T-cell (primary cell): ENCODE measurements at places on chromosomes 13 and 19. TPM values are rescaled to one million over a fixed set of nuclear protein-coding genes. Genes with fewer than 3 reads are reported as not detected.
A peak's percentile ranks its signal among the peaks of the same experiment; 100 is the strongest.

The PNMA8A gene
- 0.15 TPM for total RNA-seq

The SHC2 gene
- total RNA-seq, result 0.66 TPM

The ZIK1 gene
- 10.6 TPM for total RNA-seq

The LINGO3 gene
- total RNA-seq, result 0.56 TPM

The CYP4F11 gene
- total RNA-seq, result not detected

The LYPD3 gene
- 4.6 TPM for total RNA-seq

DNA sequence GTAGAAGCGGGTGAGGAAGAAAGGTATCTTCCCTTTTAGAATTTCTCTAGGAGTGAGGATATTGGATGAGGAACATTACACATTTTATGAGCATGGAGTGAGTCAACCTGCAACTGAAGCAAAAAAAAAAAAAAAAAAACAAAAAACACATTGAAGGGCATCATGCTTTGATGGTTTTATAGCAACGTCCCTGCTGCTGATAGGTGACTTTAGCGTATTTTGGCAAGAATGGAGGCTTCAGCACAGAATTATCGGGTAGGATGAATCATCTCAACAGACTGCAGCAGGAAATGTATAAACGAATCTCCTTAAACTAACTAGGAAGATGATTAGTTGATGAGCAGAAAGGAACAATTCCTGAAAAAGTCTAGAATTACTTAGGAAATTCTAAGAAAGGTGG, 1359.6 kb upstream of the ATXN8OS start:
- no peak overlapping the region for H3K4me3 ChIP-seq
- H3K27ac ChIP-seq, result no peak overlapping the region
- no peak for DNase-seq
- H3K27me3 ChIP-seq, result no peaks in the 10 kb centered on the region
- H3K4me1 ChIP-seq, result no peaks in the 10 kb centered on the region
- no peaks in the 10 kb centered on the region for H3K36me3 ChIP-seq

DNA sequence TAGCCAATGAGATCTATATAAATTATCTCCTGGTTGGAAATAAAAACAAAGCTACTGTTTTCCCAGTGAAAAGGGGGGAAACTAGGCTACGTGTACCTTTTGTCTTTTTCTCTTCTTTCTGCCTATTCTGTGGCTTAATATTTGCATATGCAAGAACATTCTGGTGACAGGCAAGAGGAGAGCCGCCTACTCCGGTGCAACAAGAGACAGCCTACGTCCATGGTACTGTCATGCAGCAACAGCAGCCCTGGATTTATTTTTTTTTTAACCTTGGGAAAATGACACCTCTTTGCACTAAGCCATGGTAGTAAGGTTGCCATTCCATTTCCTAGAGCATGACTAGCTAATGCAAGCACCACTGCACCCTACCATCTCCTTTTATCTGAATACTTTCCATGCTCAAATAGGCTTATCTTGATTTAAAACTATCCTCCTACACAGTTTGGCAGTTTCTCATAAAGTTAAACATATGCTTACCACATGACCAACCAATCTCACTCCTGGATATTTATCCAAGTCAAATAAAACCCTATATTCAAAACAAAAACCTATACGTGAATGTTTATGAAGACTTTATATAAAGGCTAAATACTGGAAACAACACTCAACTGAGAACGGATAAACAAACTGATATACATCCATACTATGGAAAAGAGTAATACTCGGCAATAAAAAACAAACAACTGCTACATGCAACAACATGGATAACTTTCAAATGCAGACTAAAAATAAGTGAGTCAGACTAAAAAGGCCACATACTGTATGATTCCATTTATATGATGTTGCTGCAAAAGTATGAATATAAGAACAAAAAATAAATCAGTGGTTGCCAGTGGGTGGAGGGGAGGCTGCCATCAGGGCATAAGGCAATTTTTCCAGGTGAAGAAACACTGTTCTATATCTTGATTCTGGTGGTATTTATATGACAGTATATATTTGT, 17.3 kb downstream of the NUFIP1 start:
- DNase-seq, result no peak
- H3K4me1 ChIP-seq, result no peaks in the 10 kb centered on the region
- H3K36me3 ChIP-seq, result peaks cover 19% of the 10 kb centered on the region

- no peak overlapping the region for H3K4me3 ChIP-seq
- no peaks in the 10 kb centered on the region for H3K4me1 ChIP-seq
- H3K36me3 ChIP-seq, result no peaks in the 10 kb centered on the region
These were observed 9.7 kb upstream of the DPRX start for GRCh38 chr19:53621885-53622740.

GRCh38 chr13:96796091-96796633, 198.1 kb downstream of the OXGR1 start:
- H3K4me3 ChIP-seq, result no peak overlapping the region
- no peaks in the 10 kb centered on the region for H3K36me3 ChIP-seq
- no peaks in the 10 kb centered on the region for H3K27me3 ChIP-seq
- no peak for DNase-seq

- DNase-seq, result no peak
- no peaks in the 10 kb centered on the region for H3K27me3 ChIP-seq
- peaks cover 7% of the 10 kb centered on the region for H3K4me1 ChIP-seq
- no peak overlapping the region for H3K4me3 ChIP-seq
- no peak overlapping the region for H3K27ac ChIP-seq
- no peaks in the 10 kb centered on the region for H3K36me3 ChIP-seq
These were observed 4.9 kb upstream of the SNRNP70 start for GRCh38 chr19:49080392-49080791.

DNA sequence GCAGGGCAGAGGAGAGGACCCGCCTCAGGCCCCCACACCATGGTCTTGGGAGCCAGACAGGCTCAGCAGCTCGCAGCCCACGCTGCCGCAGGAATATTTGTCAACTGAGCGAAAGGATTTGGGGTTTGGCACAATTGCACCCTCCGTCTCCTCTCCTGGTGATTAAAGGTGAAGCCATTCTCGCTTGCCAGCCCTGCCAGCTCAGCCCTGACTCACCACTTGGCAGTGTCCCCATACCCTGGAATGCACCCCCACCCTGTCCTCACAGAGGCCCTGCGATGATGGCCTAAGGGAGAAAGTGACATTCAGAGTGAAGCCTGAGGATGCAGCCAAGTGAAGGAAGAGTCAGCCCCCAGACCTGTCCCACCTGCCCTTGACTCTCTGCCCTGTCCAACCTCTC, 18.8 kb downstream of the CYTH2 start:
- no peaks in the 10 kb centered on the region for H3K27me3 ChIP-seq
- H3K36me3 ChIP-seq, result no peaks in the 10 kb centered on the region
- no peak overlapping the region for H3K27ac ChIP-seq
- DNase-seq, result no peak
- no peak overlapping the region for H3K4me3 ChIP-seq

GRCh38 chr13:80755910-80756309, 415.0 kb upstream of the SPRY2 start:
- DNase-seq, result no peak
- no peak overlapping the region for H3K27ac ChIP-seq
- H3K4me3 ChIP-seq, result no peak overlapping the region
- H3K4me1 ChIP-seq, result no peaks in the 10 kb centered on the region
- no peaks in the 10 kb centered on the region for H3K36me3 ChIP-seq

DNA sequence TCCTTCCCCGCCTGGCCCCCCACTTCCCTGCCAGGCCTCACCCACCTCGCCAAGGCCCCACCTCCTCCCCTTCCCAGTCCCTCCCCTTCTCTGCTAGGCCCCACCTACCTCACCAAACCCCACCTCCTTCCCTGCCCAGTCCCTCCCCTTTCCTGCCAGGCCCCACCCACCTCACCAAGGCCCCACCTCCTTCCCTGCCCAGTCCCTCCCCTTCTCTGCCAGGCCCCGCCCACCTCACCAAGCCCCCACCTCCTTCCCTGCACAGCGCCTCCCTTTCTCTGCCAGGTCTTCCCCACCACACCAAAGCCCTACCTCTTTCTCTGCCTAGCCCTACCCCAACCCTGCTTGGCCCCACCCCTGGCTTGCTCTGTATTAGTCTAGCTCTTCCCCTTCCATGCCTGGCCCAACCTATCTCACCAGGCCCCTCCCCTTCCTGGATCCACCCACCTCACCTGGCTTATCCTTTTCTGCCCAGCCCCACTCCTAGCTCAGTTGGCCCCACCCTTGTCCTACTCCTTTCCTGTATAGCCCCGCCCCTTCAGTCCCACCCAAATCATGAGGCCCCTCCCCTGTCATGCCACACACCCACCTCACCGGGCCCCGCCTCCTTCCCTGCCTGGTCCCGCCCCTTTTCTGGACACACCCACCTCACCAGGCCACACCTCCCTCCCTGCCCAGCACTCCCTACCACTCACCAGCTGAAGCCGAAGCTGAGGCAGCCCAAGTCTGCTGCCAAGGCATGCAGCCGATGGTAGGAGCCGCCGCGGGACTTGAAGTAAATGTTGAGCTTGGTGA, 16.2 kb downstream of the CERS1 start:
- no peaks in the 10 kb centered on the region for H3K27me3 ChIP-seq
- no peak overlapping the region for H3K4me3 ChIP-seq
- no peak overlapping the region for H3K27ac ChIP-seq
- H3K36me3 ChIP-seq, result no peaks in the 10 kb centered on the region
- peak; percentile 14 for DNase-seq

- H3K36me3 ChIP-seq, result no peaks in the 10 kb centered on the region
- no peaks in the 10 kb centered on the region for H3K4me1 ChIP-seq
- H3K4me3 ChIP-seq, result no peak overlapping the region
These were observed 58.8 kb downstream of the SLC10A2 start for GRCh38 chr13:103007427-103007762.

- H3K27me3 ChIP-seq, result no peaks in the 10 kb centered on the region
- peak overlapping the region; percentile 92 for H3K27ac ChIP-seq
- no peaks in the 10 kb centered on the region for H3K36me3 ChIP-seq
- H3K4me1 ChIP-seq, result peaks cover 43% of the 10 kb centered on the region
- DNase-seq, result peak; percentile 38
- H3K4me3 ChIP-seq, result no peak overlapping the region
These were observed 35.3 kb downstream of the RGCC start for GRCh38 chr13:41492432-41493260.

- H3K27ac ChIP-seq, result no peak overlapping the region
- no peak for DNase-seq
- no peaks in the 10 kb centered on the region for H3K4me1 ChIP-seq
- no peaks in the 10 kb centered on the region for H3K36me3 ChIP-seq
These were observed 360.9 kb downstream of the SLITRK5 start for GRCh38 chr13:88031980-88032559.

GRCh38 chr19:28522545-28522922, 690.4 kb downstream of the UQCRFS1 start:
- no peak for DNase-seq
- no peaks in the 10 kb centered on the region for H3K36me3 ChIP-seq
- no peak overlapping the region for H3K27ac ChIP-seq
- no peaks in the 10 kb centered on the region for H3K27me3 ChIP-seq
- H3K4me3 ChIP-seq, result no peak overlapping the region

GRCh38 chr19:34678085-34678412, 571 bp downstream of the ZNF302 start:
- peak overlapping the region; percentile 82 for H3K4me3 ChIP-seq
- DNase-seq, result no peak
- peaks cover 3% of the 10 kb centered on the region for H3K27me3 ChIP-seq
- H3K4me1 ChIP-seq, result peaks cover 23% of the 10 kb centered on the region
- peak overlapping the region; percentile 87 for H3K27ac ChIP-seq
- peaks cover 33% of the 10 kb centered on the region for H3K36me3 ChIP-seq

DNA sequence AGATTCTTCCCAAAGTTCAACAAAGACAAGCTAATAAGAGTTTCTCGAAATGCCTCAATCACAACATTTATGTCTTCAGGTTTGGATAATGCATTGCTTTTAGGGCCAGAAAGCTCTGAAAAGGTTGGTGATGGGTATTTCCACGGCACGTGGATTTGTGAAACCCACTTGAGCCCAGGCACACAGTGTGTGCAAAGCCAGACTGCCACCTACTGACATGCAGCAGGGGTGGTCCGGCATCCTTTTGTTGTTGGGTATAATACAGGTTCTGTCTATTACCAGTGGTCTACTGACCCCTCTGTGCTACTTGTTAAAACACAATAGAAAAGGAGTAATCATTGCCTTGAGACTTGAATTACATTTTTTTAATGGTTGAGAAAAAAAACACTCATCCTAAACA, 225.6 kb downstream of the RAP2A start:
- no peak overlapping the region for H3K4me3 ChIP-seq
- no peaks in the 10 kb centered on the region for H3K36me3 ChIP-seq
- DNase-seq, result no peak
- no peaks in the 10 kb centered on the region for H3K27me3 ChIP-seq

DNA sequence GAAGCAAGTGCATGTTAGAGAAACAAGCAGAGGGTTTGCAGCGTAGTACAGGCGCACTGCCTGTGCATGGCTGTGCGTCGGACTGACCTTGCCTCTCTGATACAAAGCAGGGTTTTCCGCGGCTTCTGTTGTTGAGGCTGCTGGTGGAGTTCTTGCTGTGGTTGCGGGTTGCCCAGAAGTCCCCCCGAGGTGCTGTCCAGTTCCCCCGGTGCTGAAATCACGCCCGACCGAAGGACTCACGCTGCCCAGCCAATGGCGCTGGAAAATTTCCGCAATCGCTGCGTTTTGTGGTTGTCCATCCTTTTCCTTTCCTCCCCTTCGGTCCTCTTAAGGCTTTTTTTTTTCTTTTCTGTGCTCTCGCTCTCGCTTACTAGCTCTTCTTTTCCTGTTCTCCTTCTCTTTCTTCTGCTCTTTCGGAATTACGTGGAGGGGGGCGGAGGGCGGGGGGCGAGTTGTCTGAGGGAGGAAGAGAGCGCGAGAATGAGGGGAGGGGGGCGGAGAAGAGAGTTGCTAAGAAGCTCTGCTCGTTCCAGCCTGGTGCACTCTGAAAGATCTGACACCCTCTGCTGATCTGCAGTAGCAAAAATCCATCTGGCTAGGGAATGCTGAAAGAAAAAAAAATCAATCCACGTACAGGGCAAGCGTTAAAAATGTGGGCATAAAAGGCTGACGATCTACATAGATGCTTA, at the start of gene SLITRK1:
Gene SLITRK1 (minus strand): TSS at position 558 of the 689 bp plus-strand sequence. CDS start 967 bp downstream, outside the sequence.
- no peaks in the 10 kb centered on the region for H3K36me3 ChIP-seq
- no peak within 1 kb of the TSS for H3K4me3 ChIP-seq
- no peak for DNase-seq
- no peaks in the 10 kb centered on the region for H3K4me1 ChIP-seq
- peaks cover 41% of the 10 kb centered on the region for H3K27me3 ChIP-seq

DNA sequence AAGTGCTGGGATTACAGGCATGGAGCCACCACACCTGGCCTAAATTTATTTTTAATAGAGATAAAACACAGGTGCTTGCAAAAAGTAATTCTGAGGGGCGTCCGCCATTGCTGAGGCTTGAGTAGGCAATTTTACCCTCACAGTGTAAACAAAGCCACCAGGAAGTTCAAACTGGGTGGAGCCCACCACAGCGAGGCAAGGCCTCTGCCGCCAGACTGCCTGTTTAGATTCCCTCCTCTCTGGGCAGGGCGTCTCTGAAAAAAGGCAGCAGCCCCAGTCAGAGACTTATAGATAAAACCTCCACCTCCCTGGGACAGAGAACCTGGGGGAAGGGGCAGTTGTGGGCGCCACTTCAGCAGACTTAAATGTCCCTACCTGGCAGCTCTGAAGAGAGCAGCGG, 50.7 kb downstream of the B3GLCT start:
- no peaks in the 10 kb centered on the region for H3K36me3 ChIP-seq
- no peak overlapping the region for H3K4me3 ChIP-seq
- H3K27ac ChIP-seq, result no peak overlapping the region
- no peaks in the 10 kb centered on the region for H3K27me3 ChIP-seq
- no peaks in the 10 kb centered on the region for H3K4me1 ChIP-seq

GRCh38 chr19:33946535-33947264, 150.0 kb downstream of the KCTD15 start:
- H3K27ac ChIP-seq, result no peak overlapping the region
- no peaks in the 10 kb centered on the region for H3K36me3 ChIP-seq
- H3K27me3 ChIP-seq, result no peaks in the 10 kb centered on the region
